ENCODE measurements at places on chromosomes 12 and 14.
A peak's percentile ranks its signal among the peaks of the same experiment; 100 is the strongest.

DNA sequence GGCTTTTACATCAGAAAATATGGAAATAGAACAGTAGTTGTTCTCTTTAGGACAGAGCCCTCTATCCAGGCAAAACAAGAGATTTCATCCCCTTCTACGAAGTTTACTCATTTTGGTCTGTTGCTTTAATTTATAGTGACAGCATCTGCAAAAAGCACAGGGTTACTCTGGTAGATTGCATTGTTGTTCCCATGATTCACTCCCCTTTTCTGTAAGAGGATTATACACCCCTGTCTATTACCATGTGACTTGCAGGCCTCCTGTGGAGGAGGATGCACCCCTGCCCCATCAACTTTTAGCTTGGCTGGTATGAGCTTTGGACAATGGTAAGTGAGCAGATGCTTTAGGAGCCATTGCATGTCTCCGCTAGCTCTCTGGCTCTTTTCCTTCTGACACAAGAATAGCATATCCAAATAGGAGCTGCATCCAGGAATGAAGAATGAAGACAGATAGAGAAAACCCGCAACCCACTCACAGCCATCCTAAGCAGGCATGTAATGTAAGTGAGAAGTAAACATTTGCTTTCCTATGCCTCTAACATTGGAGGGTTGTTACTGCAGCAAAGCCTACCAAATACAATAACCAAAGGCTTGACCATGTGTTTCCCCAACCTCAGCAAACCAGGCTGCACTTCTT is 304.2 kb downstream of the AKAP6 start:
- peak; percentile 35 for DNase-seq

GRCh38 chr12:11638315-11638916 is 11.1 kb upstream of the ETV6 start:
- no peak for DNase-seq

DNA sequence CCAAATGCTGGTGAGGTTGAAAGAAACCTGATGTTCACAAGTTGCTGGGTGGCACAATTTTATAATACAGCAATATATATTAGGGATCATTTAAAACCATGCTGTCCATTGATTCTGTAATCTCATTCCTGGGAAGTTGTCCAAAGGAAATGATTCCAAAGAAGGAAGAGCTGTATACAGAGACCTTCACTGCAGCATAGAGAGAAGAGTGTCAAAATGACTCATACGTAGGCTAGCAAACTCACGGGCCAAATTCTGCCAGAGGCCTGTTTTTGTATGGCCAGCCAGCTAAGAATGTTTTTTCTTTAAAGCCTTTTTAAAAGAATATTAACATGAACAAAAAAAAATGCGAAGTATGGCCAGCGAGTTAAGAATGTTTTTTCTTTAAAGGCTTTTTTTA is 69.2 kb upstream of the MED13L start:
- no peak for DNase-seq

DNA sequence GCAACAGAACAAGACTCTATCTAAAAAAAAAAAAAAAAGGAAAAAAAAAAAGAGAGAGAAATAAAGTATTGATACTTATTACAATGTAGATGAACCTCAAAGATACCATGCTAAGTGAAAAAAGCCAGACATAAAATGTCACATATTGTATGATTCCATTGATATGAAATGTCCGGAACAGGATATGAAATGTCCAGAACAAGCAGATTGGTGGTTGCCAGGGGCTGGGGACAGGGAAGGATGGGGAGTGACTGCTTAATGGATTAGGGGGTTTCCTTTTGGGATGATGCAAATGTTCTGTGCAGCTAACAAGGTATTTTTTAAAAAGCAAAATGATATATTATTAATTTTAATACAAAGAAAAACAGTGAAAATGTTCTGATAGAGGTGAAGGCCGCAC is 5.0 kb downstream of the HVCN1 start:
- DNase-seq, result no peak

DNA sequence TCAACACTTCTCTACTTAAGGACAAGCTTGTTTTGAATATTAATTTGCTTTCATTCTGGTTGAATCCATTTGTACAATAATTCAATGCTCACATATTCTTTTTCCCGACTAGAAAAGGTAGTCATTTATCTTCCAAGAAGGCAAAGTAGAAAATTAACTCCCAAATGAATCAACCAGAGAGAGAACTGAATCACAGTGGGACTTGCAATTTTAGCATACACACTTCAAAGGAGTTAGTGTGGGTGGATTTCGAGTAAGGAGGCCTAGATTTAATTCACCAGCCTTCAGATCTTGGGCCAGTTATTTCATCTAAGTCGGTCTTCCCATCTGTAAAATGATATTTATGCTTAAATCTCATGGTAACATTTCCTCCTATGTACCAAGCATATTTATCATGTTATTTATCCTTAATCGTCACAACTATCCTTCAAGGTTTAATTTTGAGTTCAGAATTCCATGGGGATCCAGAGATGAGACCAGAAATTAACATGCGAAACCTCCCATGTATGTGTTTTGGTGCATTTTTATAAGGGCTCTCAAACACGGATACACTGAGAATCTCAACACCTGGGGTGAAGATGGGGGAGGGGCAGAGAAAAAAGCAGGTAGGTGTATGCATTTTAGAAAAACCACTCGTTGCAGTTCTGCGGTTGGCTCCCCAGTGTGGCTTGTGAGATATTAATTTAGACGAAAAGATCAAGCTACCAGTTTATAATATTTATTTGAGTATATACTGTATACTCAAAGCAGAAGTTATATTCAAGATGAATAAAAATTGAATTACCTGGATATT is 38.9 kb upstream of the IL22 start:
- no peak for DNase-seq

GRCh38 chr12:46147144-46147543 is 121.7 kb downstream of the SLC38A1 start:
- no peak for DNase-seq

DNA sequence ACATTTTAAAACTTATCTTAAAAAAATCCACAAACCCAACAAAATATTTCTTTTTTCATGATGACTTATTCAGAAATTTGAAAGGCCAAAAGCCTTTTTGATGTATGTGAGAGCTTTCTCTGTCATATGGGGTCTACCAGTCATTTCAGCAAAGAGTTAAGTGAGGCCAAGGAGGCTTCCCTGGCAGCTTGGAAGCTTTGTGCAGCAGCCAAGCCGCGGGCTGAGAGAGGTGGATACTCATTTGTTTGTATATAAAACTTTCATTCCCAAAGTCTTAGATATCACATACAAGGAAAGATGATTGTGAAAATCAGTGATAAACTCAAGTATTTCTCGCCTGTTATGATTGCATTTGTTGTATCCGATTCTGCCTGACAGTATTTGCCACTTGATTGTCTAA is 48.5 kb upstream of the RNU6-8 start:
- DNase-seq, result no peak

GRCh38 chr12:19894050-19894449 is 454.8 kb downstream of the AEBP2 start:
- DNase-seq, result no peak

- no peak for DNase-seq
These were observed 34.6 kb downstream of the FZD10 start for GRCh38 chr12:130196827-130197226.

- no peak for DNase-seq
These were observed 13.4 kb upstream of the KRAS start for GRCh38 chr12:25264114-25264513.

DNA sequence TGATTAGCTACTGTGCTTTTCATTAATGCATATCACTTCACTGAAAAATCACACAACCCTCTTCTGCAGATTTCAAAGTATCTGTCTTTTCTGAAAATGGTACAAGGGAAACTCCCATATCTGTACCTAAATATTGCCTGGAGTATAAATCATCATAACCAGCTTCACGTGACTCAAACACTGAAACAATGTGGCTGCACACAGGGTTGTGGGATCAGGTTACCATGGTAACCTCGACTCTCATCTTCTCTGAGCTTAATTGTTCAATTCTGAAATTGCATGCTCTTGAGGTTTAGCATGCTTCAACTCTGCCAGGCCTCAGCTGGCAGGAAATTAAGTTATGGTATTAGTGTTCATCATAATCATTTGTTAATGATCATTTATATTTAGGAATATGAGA is 77.5 kb upstream of the CPSF6 start:
- DNase-seq, result peak; percentile 14

- no peak for DNase-seq
These were observed 86.0 kb upstream of the ZFP36L1 start for GRCh38 chr14:68878908-68879307.

GRCh38 chr12:65695113-65695865 is 129.0 kb upstream of the HMGA2 start:
- DNase-seq, result no peak

DNA sequence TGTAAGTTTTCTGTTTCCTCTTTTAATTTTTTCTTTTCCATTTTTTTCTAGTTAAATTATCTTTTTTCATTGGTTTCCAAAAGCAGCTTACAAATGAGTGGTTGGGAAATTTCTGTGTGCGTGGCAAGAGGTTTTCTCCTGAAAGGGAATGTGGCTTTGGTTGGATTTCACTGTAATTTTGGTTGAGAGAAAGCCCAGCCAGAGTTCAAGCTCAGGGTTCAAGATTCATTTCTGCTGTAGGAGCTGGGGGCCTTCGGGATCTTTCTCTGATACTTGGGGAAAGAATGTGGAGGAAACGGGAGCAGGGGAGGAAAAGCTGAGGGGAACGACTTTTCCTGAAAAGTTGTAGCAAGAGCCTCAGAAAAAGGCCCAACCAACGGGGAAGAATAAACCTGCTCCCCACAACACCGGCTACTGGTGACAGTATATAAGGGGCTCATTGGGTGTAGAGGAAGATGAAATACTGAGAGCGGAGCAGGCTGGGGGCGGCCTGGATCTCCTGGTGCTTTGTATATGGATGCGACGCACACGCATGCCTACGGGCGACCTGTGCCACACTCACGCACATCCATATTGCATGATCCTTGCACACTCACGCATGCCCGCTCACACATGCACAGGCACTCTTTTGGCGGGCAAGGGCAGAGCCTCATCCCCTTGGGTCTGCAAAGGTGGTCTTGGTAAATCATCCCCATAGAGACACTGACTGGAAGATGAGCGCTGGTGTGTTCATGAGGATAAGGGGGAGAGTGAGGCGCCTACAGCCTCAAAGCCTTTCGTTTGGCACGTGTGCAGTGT is 1.9 kb downstream of the HOXC10 start:
- DNase-seq, result no peak

DNA sequence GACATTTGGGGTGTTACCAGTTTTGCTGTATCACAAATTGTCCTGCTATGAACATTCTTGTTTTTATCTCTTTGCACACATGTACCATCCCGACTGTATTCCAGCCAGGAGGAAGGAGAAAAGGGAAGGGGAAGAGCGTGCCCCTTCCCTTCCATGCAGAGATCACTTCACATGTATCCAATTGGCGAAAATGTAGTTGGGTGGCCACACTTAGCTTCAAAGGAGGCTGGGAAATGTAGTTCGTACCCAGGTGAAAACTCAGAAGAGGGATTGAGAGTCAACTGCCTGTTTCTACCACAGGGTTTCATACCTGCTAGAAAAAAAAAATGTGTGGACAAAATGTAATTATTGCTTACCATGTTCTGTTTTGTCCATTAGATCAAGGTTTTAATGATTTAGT is 189.1 kb upstream of the PELI2 start:
- DNase-seq, result no peak

- no peak for DNase-seq
These were observed 121.7 kb downstream of the PAPOLA start for GRCh38 chr14:96623676-96624484.

GRCh38 chr14:89473989-89474388 is 57.0 kb upstream of the FOXN3 start:
- no peak for DNase-seq

GRCh38 chr14:97137705-97138104 is 340.5 kb downstream of the VRK1 start:
- DNase-seq, result no peak

GRCh38 chr14:63777024-63777423 is 49.2 kb upstream of the SGPP1 start:
- no peak for DNase-seq

DNA sequence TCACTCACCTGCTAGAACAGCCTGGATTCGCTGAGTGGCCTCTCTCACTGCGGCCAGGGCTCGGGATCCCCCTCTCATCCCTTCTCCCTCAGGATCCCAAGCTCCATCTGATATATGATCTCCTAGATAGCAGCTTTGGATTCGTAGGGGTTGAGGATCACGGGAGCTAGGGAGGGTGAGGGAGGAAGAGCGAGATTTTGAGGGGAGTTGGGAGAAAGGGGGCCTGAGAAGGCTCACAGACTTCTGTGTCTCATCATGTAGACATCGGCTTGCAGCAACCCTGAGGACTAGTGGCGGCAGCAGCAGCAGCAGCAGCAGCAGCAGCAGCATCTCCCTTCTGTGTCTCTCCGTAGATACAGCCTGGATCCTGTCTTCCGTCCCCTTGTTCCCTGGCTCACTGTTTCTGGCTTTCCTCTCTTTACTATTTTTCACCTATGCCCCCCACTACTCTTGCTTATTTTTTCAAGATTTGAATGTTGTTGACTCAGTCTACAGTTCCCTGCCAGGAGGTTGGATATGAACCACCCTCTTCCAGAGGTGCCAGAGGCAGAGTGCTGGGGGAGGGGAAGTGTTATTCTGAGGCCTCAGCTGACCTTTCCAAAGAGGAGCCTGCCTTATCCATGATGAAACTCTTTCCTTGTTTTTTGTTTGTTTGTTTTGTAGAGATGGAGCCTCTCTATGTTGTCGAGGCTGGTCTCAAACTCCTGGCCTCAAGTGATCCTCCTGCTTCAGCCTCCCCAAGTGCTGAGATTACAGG is at the start of gene CIROP:
Gene CIROP (minus strand): TSS at position 399 of the 757 bp plus-strand sequence. CDS start 69 bp downstream, at position 330.
- no peak for DNase-seq

GRCh38 chr14:51604073-51604472 is 47.6 kb upstream of the FRMD6 start:
- DNase-seq, result no peak

GRCh38 chr14:68638141-68638999 is 154.5 kb downstream of the ZFP36L1 start:
- no peak for DNase-seq

DNA sequence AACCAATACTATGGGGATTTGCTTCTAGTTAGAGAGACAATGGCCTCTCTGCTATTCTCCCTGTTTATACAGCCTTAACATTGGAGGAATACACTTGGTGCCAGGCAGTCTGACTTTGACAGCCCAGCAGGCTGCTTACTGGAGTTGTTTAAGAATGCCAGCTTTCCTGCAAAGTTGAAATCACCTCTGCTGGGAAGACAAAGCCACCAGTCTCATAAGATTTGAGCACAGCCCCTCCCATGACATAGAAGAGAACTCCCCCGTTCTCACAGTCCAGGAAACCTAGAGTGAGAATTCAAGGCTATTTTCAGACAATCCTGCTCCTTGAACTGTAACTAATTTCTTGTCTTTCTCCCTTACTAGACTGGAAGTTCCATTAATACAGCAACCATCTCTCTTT is 21.1 kb upstream of the CATSPERB start:
- DNase-seq, result no peak

- DNase-seq, result no peak
These were observed 321.4 kb downstream of the AACS start for GRCh38 chr12:125386652-125387051.
